Bronchial smooth muscle cell (primary cell): ENCODE measurements at places on chromosomes 16 and 17. TPM values are rescaled to one million over a fixed set of nuclear protein-coding genes. Genes with fewer than 3 reads are reported as not detected.

FMNL1 gene
- total RNA-seq: 9.9 and 14.5 TPM in 2 replicates

SLC6A2 gene
- not detected in 2 replicates for total RNA-seq

SIAH1 gene
- total RNA-seq: 28.7 and 30.9 TPM in 2 replicates

VAMP2 gene
- 3.2 and 3.5 TPM in 2 replicates for total RNA-seq

KLHL10 gene
- 0.16 and 0.17 TPM in 2 replicates for total RNA-seq

RNF222 gene
- total RNA-seq: not detected in 2 replicates

KRTAP4-9 gene
- not detected in 2 replicates for total RNA-seq

SSTR5 gene
- total RNA-seq: not detected in 2 replicates

LCAT gene
- 5.2 and 6.5 TPM in 2 replicates for total RNA-seq

FOXN1 gene
- total RNA-seq: not detected in 2 replicates

GLG1 gene
- 141 and 145 TPM in 2 replicates for total RNA-seq

AANAT gene
- not detected in 2 replicates for total RNA-seq

CIITA gene
- 0.26 and 0.32 TPM in 2 replicates for total RNA-seq

SCIMP gene
- not detected in 2 replicates for total RNA-seq

SEZ6 gene
- total RNA-seq: not detected in 2 replicates

KRTAP9-4 gene
- not detected in 2 replicates for total RNA-seq

KRT28 gene
- total RNA-seq: not detected in 2 replicates

CORO6 gene
- total RNA-seq: 9.6 and 10.2 TPM in 2 replicates

ADAD2 gene
- not detected in 2 replicates for total RNA-seq

MT1M gene
- total RNA-seq: 2.8 and 3.9 TPM in 2 replicates

MC1R gene
- 6.4 and 7.4 TPM in 2 replicates for total RNA-seq

HOXB13 gene
- not detected in 2 replicates for total RNA-seq

CLDN7 gene
- total RNA-seq: 4.2 and 16.5 TPM in 2 replicates

TMEM11 gene
- 12.6 and 14.8 TPM in 2 replicates for total RNA-seq

EVI2B gene
- total RNA-seq: 0.16 TPM in 1 of 2 replicates, not detected in the other

USP10 gene
- total RNA-seq: 27.9 and 30.7 TPM in 2 replicates

ZNF469 gene
- total RNA-seq: 2.5 and 3.3 TPM in 2 replicates

NUTF2 gene
- 72.5 and 88.2 TPM in 2 replicates for total RNA-seq

GRB7 gene
- 0.16 TPM in 1 of 2 replicates, not detected in the other for total RNA-seq

ARHGDIG gene
- 0.77 and 0.79 TPM in 2 replicates for total RNA-seq

RPGRIP1L gene
- 7.4 and 7.5 TPM in 2 replicates for total RNA-seq

MYL4 gene
- total RNA-seq: not detected in 2 replicates

GPRC5B gene
- total RNA-seq: 10.9 and 48.9 TPM in 2 replicates

EFCAB3 gene
- not detected in 2 replicates for total RNA-seq

C1QTNF8 gene
- not detected in 2 replicates for total RNA-seq

SEZ6L2 gene
- total RNA-seq: 5.5 and 7.5 TPM in 2 replicates

GGA2 gene
- 24.4 and 25.1 TPM in 2 replicates for total RNA-seq

C16orf89 gene
- 2.5 TPM in 1 of 2 replicates, not detected in the other for total RNA-seq

GSE1 gene
- 22.6 and 44.3 TPM in 2 replicates for total RNA-seq

RUNDC3A gene
- 0.17 and 0.32 TPM in 2 replicates for total RNA-seq

KRT34 gene
- total RNA-seq: not detected in 2 replicates

ALOXE3 gene
- under 0.01 TPM in 1 of 2 replicates, not detected in the other for total RNA-seq
